Glutamatergic neuron (in vitro differentiated cells): ENCODE measurements at places on chromosomes 7 and 10.
A peak's percentile ranks its signal among the peaks of the same experiment; 100 is the strongest.

DNA sequence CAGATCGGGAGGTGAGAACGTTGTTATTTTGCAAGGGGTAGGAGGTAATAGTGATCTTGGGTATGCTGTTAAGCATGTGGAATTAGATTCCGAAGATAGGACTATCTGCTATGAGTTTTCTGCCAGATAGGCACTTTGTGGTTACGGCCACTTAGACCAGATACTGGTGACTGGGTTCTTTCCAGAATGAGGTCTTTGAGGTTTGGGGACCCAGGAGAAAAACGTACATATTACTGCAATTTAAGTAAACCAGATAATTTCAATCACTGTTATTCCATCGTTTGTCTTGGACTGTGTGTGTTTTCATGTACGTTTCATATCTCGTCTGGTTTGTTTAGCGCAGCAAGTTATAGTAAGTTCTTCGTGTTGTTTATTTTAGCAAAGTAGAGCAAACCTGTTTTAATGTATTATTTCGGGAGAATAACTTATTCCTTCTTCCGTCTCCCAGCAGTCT, 312 bp downstream of the ARL4A start:
- DNase-seq: no peak

DNA sequence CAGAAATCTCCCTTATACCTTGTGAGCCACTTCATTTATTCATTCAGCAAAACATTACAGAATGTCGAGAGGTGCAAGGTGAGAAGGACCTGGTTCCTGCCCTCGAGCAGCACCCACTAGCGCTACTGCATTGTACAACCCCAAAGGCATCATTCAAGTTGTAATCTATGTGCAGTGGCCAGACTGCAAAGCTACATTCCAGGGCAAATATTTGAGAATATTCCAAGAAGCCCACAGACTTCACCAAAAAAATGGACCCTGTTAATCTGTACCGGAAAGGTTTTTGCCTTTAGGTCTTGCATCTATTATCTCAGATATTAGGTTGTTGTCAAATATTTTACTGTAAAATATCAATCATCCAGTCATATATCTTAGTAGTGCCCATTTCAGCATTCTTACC, 295.4 kb upstream of the FZD1 start:
- no peak for DNase-seq

DNA sequence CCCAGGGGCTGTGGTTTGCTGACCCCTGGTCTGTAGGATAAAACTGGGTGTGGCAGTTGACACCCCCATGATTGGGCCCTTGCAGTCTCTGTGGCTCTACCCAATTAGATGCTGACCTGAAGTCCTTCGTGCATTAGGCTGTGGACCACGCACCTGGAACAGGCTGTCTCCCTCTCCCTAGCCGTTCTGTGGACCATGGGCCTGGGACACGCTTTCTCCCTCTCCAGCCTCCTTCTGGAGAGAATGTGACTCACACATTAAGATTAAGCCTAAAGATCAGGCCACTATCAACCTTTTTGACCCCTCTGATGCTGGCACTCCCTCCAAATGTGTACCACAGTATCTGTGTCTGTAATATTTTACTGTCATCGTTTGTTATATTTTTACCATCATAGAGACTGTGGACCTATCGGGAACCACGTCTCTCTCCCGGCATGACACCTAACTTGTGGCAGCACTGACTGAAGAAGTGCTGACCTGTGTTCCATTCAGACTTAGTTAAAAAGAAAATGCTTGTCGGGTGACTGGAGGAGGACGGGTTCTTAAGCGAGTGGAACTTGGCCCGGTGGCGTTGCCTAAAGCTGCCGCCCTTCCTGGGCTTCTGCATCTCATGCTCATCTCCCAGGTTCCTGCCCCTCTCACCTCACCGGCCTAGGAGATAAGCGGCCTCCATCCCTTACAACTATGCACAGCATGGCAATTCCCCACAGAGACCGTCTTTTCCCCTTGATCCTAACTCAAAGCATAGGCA, 92.8 kb downstream of the WDR37 start:
- DNase-seq: no peak

DNA sequence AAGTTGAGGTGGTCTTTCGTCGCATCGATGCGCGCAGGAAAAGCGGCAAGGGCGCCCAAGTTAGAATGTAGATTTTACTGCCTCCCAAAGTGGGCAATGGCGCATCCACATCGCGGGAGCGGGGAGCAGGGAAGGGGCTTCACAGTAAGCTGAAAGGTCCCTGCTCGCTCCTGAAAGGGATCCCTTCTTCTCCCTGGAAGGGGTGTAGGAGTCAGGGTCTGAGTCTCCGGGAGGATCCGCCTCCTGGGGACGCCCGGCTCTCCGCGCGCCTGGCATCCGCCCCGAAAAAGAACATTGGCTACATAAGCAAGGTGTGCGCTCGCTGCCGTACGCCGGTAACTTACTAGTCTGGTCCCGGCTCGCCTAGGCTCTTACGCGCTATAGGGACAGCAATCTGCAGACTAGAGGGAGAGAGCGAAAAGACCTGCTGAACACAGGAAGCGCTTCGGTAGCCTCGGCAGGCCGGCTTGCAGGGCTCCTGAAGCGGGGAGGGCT, 804 bp downstream of the UNC5B start:
- peak; percentile 39 for DNase-seq

- DNase-seq: no peak
Measured at GRCh38 chr7:128176696-128177095, 64.4 kb upstream of the LEP start.

DNA sequence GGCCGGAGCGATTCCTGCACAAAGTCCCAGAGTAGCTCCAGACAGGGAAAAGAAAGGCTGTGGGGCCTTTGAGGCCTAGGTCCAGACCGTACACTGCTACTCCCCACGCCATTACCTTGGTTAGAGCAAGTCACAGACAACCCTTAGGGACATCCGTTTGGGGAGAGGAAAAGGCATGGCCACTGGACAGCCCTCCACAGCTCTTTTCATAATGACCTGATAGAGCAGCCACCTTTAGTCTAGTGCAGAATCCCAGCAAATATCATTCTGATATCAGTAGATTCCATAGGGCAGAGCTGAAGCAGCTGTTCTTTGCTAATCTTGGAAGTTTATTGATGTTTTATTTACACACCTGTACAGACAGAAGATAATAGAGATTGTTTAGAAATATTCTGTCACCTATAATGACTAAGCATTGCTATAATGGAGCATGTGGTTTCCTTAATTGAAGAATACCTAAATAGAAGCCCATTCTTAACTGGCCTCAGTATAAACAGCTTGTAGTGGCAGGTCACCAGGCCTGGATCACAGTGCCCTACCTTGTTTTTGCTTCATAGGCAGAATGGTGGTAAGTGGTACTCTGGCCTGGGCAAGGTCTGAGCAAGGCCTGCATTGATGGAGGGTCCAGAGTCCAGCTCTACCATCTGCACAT, 27.9 kb downstream of the OGDH start:
- DNase-seq: no peak

- DNase-seq: no peak
Measured at GRCh38 chr10:114271779-114272167, 32.7 kb downstream of the VWA2 start.

GRCh38 chr10:50613150-50613549, 10.6 kb downstream of the SGMS1 start:
- no peak for DNase-seq

- peak; percentile 46 for DNase-seq
Measured at GRCh38 chr10:103982639-103983038, 15.7 kb downstream of the SLK start.

DNA sequence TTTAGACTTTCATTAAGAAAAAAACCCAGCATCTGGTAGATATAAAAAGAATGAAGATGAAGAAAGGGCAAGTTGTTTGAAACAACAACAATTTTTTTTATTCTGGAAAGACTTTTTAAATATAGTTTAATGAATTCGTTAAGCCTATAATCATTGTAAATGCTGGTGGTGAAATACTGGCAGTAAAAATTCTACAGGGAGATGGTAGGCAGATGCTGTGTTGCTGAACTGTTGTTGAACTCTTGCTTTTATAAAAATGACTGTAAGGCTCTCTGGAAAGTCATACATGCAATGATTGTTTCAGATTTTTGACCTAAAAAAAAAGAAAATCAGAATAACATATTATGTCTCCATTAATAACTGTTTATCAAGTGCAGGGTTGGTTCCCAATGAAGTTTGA, 39.0 kb downstream of the SCIN start:
- DNase-seq: no peak

- DNase-seq: no peak
Measured at GRCh38 chr7:140597428-140597949, 43.1 kb downstream of the DENND2A start.

- no peak for DNase-seq
Measured at GRCh38 chr7:45180084-45180986, 22.7 kb downstream of the RAMP3 start.

DNA sequence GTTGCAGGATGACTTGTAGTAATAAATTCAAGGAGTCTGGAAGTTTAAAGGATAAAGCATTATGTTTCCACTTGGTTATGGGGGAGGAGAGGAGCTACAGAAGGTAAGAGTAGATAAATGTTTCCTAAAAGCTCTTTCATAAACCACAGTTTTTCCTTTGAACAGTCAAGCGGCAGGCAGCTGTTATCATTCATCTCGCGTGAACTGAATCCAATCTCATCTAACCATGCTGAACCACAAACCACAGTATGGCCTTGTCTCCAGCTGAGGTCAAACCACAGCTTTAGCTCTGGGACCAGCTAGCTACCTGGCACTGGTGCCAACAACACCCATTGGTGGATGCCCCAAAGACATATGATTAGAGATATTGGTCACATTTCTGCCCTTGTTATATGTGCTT, 63.3 kb downstream of the NOC3L start:
- no peak for DNase-seq

DNA sequence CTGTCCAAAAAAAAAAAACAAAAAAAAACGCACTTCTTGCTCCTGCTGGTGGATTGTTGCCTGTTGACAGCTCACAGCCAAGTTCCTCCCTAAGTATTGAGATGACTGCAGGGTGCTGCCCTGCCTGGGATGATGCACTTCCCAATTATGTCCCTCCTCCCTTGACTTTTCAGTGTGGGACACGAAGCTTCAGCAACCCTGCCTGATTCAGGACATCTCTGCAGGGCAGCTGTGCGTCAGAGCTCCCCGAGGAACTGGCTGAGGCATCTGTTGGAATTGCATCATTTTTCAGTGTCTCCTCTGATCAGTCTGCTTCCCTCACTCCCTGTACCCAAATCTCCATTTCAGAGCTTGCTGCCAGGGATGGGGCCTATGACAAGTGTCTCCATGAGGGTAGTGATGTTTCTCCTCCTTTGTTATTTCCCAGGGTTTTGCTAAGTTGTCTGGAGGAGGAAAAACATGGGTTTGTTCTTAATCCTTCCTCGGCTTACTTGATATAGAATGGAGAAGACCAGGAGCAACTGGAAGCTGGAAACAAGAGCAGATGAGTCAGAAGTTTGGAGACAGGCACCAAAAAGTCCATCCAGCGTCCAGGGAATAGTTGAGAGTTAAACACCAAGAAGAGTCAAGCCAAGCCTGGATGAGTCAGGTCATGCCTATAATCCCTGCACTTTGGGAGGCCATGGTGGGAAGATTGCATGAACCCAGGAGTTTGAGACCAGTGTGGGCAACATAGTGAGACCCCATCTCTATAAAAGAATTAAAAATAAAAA, 355.1 kb downstream of the GALNT17 start:
- peak; percentile 60 for DNase-seq

- no peak for DNase-seq
Measured at GRCh38 chr10:59126261-59126660, 50.2 kb upstream of the PHYHIPL start.

- DNase-seq: no peak
Measured at GRCh38 chr10:110978204-110978603, 58.8 kb downstream of the SHOC2 start.

GRCh38 chr7:76238326-76238725, 36.6 kb downstream of the SRRM3 start:
- DNase-seq: no peak

DNA sequence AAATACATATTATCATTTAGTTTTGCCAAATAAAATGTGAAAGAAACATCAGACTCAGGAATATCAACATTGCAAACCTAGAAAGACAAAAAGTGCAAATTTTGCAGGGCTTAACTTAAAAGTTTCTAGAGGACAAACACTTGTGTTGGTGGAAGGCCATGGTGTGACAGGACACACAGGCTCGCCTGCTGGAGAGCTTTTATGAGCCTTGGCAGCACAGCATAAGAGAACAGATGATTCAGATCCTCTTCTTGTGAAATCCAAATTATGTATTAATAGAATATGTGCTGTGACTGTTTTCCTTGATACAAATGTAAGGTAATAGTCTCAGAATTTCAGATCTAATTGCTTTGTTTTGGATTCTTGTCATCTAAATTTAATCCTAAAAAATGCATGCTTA, 72.9 kb upstream of the ABCB5 start:
- no peak for DNase-seq

DNA sequence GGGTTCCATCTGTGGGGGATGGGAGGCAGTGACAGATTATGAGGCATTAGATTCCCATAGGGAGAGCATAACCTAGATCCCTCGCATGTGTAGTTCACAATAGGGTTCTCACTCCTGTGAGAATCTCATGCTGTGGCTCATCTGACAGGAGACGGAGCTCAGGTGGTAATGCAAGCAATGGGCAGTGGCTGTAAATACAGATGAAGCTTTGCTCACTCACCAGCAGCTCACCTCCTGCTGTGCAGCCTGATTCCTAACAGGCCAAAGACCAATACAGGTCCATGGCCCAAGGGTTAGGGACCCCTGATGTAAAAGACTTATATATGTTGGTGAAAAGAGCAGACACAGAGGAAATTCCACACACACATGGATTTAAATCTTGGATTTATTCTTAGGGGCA, 370.2 kb downstream of the NRG3 start:
- no peak for DNase-seq

GRCh38 chr10:49273082-49273465, 25.9 kb upstream of the C10orf71 start:
- no peak for DNase-seq

GRCh38 chr7:76072243-76073148, 24.6 kb downstream of the MDH2 start:
- DNase-seq: no peak

GRCh38 chr7:97018791-97019531, 5.7 kb downstream of the DLX5 start:
- no peak for DNase-seq

- no peak for DNase-seq
Measured at GRCh38 chr7:28954471-28954870, 3.7 kb downstream of the TRIL start.

DNA sequence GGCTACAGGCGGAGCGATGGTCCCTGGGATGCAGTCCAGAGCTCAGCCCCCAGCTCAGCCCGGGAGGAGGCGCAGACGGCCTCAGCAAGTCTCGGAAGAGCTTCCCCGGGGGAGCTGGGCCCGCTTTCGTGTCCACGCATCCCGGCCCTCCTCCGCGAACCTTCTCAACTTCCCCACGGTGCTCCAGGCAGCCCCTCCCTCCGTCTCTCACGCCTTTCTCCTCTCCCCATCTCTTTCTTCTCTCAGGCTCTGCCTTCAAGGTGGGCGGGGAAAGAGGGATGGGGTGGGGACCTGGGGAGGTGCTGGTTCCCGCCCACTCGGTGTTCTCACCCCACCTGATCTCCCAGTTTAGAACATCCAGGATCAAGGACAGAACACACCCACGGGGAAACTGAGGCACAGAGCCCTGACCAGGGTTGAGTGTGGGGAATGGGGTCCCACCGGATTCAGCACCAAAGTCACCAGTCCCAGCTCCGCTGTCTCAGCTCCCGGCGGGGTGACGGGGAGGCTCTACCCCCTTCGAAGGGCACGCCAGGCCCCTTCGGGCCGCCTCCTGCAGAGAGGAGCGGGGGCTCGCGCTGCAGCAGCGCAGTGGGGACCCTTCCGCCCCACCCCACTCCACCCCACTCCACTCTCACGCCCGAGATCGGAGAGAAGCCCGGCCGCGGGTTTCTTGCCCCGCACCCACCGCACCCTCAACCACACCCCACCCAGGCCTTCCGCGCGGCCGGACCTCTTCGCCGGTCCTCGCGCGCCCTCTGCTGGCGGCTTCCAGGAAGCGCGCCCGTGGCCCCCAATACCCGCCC, 18.2 kb downstream of the POLL start:
- DNase-seq: peak; percentile 89
